Panc1 (cell line): ENCODE measurements at places on chromosomes 7 and 10. TPM values are rescaled to one million over a fixed set of nuclear protein-coding genes. Genes with fewer than 3 reads are reported as not detected.

GRCh38 chr10:119371704-119372663 lies 164.6 kb downstream of the GRK5 start:
- peaks cover 5% of the 10 kb centered on the region; the same call in 1 of the 2 replicates for H3K4me1 ChIP-seq
- no peak overlapping the region for H3K4me3 ChIP-seq
- no peaks in the 10 kb centered on the region for H3K36me3 ChIP-seq
- DNase-seq: no peak

- no peak overlapping the region for H3K27ac ChIP-seq
- H3K27me3 ChIP-seq: no peaks in the 10 kb centered on the region
- no peaks in the 10 kb centered on the region for H3K36me3 ChIP-seq
- no peak for DNase-seq
- no peaks in the 10 kb centered on the region for H3K4me1 ChIP-seq
Observed at GRCh38 chr7:122383934-122384333, 79.4 kb upstream of the FEZF1 start.

DNA sequence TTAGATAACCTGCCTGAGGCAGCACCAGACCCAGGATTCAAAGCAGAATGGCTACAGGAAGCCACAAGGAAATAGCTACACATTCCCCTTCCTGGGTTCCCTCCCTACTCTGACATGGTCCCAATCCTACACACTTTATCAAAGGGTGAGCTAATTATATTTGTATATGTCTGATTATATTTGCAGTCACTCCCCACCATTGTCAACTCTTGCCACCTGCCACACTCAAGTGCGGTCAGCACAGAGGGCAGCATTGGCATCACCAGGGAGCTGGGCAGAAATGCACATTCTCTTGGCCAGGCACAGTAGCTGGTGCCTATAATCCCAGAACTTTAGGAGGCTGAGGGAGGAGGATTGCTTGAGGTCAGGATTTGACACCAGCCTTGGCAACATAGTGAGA lies 114.1 kb upstream of the PDLIM1 start:
- H3K27me3 ChIP-seq: no peaks in the 10 kb centered on the region
- H3K4me3 ChIP-seq: no peak overlapping the region
- no peaks in the 10 kb centered on the region for H3K4me1 ChIP-seq
- H3K36me3 ChIP-seq: no peaks in the 10 kb centered on the region
- no peak for DNase-seq
- H3K27ac ChIP-seq: no peak overlapping the region

DNA sequence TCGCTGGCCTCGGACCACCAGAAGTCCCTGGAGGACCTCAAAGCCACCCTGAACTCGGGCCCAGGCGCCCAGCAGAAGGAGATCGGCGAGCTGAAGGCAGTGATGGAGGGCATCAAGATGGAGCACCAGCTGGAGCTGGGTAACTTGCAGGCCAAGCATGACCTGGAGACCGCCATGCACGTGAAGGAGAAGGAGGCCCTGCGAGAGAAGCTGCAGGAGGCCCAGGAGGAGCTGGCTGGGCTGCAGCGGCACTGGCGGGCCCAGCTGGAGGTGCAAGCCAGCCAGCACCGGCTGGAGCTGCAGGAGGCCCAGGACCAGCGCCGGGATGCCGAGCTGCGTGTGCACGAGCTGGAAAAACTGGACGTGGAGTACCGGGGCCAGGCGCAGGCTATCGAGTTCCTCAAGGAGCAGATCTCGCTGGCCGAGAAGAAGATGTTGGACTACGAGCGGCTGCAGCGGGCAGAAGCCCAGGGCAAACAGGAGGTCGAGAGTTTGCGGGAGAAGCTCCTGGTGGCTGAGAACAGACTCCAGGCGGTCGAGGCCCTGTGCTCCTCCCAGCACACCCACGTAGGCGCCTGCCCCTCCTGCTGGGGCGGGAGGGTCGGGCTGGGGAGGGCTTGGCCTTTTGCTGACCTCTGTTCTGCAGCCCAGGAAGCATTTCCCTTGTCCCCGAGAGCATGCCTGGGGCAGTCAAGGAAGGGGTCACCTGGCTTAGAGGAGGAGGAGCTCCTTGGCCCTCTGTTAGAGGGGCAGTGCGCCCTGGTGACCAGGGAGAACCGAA lies 77.3 kb upstream of the GTF2IRD1 start:
- H3K36me3 ChIP-seq: no peaks in the 10 kb centered on the region
- H3K27ac ChIP-seq: no peak overlapping the region
- no peak for DNase-seq
- no peaks in the 10 kb centered on the region for H3K27me3 ChIP-seq

GRCh38 chr10:52115823-52116222 lies 198.3 kb upstream of the DKK1 start:
- DNase-seq: no peak
- no peak overlapping the region for H3K4me3 ChIP-seq
- no peaks in the 10 kb centered on the region for H3K4me1 ChIP-seq
- H3K27ac ChIP-seq: no peak overlapping the region

DNA sequence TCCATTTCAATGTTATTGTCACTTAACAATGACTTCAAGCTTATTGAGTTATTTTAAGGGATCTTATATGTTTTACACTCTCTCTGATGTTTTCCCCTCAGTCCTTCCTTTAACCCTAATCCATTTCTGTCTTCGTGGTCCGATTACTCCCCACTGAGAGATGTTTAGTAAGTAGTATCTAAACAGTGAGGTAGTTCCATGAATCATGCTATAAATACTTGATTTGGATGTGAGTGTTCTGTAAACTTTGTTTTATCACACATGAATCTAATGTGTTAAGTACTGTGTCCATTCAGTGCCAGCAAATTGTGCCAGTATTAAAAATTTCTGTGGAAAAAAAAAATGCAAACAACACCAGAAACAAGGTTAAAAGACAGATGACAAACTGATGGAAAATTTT lies 18.6 kb downstream of the RPP30 start:
- H3K27ac ChIP-seq: no peak overlapping the region
- no peaks in the 10 kb centered on the region for H3K27me3 ChIP-seq
- H3K4me1 ChIP-seq: no peaks in the 10 kb centered on the region
- no peak overlapping the region for H3K4me3 ChIP-seq

GRCh38 chr7:47423196-47423595 lies 158.7 kb downstream of the TNS3 start:
- H3K4me1 ChIP-seq: peaks cover 15% of the 10 kb centered on the region
- H3K27ac ChIP-seq: no peak overlapping the region
- no peak overlapping the region for H3K4me3 ChIP-seq
- DNase-seq: no peak

DNA sequence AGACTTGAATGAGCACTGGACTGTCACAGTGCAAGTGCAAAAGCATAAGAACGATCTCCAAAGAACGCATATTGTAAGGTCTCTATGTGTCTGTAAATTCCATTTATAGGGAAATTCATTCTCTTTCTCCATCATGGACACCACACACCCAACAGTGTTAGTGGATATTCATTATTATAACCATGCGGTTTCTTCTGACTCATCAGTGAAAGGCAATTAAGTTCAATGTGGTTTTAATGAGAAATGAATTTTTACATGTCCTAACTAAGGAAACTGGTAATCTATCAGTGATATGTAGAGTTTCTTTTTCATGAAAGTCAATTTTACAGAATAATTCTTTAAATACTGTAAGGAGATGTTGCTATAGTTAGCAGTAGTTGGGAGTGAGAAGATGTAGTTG lies 25.9 kb downstream of the GIMAP8 start:
- no peak overlapping the region for H3K4me3 ChIP-seq
- no peaks in the 10 kb centered on the region for H3K4me1 ChIP-seq
- no peak for DNase-seq
- peaks cover 8% of the 10 kb centered on the region for H3K27me3 ChIP-seq
- no peaks in the 10 kb centered on the region for H3K36me3 ChIP-seq
- H3K27ac ChIP-seq: no peak overlapping the region

DNA sequence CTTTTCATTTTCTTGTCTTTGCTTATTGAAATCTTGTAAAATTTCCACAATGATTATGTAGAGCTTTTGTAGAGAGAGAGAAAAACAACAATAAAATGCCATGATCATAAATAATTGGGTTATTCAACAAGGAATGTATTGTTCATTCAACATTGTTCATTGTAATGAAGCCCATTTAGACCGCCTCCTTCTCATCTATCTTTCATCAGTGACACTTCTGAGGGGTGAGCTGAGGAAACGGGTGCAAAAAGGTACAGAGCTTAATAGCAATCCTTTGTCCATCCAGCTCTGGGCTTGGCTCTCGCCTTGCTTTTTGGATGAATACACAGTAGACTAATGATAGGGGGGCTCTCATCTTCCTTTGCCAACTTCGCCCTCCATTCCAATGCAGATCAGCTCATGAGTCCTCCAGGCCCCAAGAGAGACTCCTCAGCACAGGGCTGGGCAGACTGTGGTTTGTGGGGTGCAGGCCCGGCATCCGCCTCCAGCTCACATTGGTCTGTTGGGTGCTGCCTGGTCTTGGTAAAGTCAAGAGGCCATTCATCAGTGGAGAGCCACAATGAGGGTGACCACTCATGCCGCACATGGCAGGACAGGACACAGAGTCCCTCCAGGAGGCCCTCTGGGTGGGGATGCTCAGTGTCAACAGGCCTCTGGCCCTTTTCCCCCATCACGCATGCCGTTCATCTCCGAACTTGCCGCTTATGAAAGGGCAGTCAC lies 17.9 kb upstream of the PPA1 start:
- H3K27ac ChIP-seq: no peak overlapping the region
- no peak overlapping the region for H3K4me3 ChIP-seq

DNA sequence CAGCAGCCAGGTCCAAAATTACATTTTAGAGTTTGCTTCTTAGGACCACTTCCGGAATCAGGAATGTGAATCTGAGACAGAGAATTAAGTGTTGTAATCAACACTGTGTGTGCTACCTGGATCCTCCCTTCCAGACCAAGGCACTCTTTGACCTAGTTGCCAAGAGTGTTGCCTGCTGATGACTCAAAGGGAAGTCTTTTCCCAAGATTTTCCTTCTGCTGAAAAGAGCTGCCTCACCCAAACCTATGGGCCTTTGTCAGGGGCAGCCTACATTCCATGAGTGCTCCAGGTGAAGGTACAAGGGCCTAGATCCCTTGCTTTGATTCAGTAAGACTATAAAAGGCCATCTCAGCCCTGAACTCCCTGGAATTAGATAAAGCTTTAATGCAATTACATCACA lies 712.5 kb upstream of the ANKRD30A start:
- H3K27ac ChIP-seq: no peak overlapping the region
- no peak for DNase-seq
- H3K36me3 ChIP-seq: no peaks in the 10 kb centered on the region

- no peak for DNase-seq
- H3K4me1 ChIP-seq: peaks cover 23% of the 10 kb centered on the region
- no peaks in the 10 kb centered on the region; the same call in 1 of the 2 replicates for H3K36me3 ChIP-seq
- no peak overlapping the region for H3K4me3 ChIP-seq
- H3K27me3 ChIP-seq: no peaks in the 10 kb centered on the region
- H3K27ac ChIP-seq: no peak overlapping the region
Observed at GRCh38 chr7:98387131-98387530, 13.8 kb downstream of the BAIAP2L1 start.

- no peak overlapping the region for H3K27ac ChIP-seq
- DNase-seq: no peak
- no peaks in the 10 kb centered on the region for H3K4me1 ChIP-seq
- no peaks in the 10 kb centered on the region for H3K36me3 ChIP-seq
Observed at GRCh38 chr7:4549681-4550080, 132.4 kb upstream of the FOXK1 start.

DNA sequence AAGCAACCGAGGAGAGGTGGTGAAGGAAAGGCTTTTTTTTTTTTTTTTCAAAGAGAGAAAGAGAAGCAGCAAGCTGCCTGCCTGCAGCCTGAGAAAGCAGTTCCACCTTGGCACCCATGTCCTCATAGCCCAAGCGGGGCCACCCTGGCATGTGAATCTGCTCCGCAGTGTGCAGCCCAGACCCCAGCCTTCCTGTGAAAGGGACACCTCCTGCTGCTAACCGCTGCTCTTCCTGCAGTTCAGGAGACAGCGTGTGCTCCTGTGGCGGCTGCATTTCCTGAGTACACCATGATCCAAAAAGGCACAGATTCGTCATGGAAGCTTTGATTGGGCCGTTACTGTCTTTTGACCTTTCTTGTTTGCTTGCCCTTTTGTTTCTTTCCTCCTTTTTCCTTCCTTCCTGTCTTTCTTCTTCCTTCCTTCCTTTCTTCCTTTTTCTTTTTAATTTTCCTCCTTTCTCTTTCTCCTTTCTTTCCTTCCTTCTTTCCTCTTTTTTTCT lies 38.1 kb downstream of the IKZF1 start:
- H3K4me3 ChIP-seq: no peak overlapping the region
- no peak overlapping the region for H3K27ac ChIP-seq

GRCh38 chr10:70885481-70885880 lies 2.9 kb downstream of the PCBD1 start:
- no peak overlapping the region for H3K4me3 ChIP-seq
- DNase-seq: no peak
- H3K36me3 ChIP-seq: peaks cover 2% of the 10 kb centered on the region; the same call in 1 of the 2 replicates
- H3K27me3 ChIP-seq: no peaks in the 10 kb centered on the region
- peaks cover 13% of the 10 kb centered on the region for H3K4me1 ChIP-seq
- H3K27ac ChIP-seq: no peak overlapping the region

DNA sequence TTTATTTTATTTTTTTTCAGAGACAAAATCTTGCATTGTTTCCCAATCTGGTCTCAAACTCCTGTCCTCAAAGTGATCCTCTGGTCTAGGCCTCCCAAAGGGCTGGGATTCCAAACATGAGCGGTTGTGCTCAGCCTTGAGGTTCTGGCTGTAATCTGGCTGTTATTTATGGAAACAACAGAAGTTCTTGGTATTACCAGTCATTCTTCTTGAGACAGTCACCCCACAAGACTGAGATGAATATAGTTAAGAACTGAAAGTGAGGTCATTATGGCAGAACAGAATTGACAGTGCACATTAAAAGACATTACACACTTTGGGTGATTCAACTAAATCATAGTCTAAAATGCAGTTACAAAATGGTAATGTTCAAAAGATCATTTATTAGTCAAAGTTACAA lies 719.5 kb downstream of the ZWINT start:
- H3K4me1 ChIP-seq: no peaks in the 10 kb centered on the region
- no peak overlapping the region for H3K4me3 ChIP-seq
- no peaks in the 10 kb centered on the region for H3K27me3 ChIP-seq
- no peak overlapping the region for H3K27ac ChIP-seq
- DNase-seq: no peak
- no peaks in the 10 kb centered on the region for H3K36me3 ChIP-seq

DNA sequence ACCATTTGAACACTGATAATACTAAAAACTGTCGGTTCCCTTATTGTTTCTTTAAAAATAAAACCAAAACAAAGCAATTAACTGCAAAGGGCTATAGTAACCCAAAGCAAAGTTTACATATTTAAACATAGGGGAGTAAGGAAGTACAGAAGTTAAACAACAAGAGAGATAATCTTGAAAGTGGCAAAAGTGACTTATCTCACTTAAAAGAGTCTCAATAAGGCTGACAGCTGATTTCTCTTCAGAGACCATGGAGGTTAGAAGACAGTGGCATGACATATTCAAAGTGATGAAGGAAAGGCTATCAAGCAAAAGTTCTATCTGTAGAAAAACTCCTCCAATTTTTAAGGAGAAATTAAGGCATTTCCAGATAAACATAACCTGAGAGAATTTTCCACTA lies 233.5 kb upstream of the HDAC9 start:
- H3K27me3 ChIP-seq: no peaks in the 10 kb centered on the region
- no peaks in the 10 kb centered on the region for H3K36me3 ChIP-seq
- no peak overlapping the region for H3K4me3 ChIP-seq
- H3K27ac ChIP-seq: no peak overlapping the region
- no peak for DNase-seq
- H3K4me1 ChIP-seq: no peaks in the 10 kb centered on the region

GRCh38 chr10:6578251-6578771 lies 1.8 kb downstream of the PRKCQ start:
- H3K4me1 ChIP-seq: no peaks in the 10 kb centered on the region
- H3K27ac ChIP-seq: no peak overlapping the region
- H3K36me3 ChIP-seq: no peaks in the 10 kb centered on the region
- peaks cover 10% of the 10 kb centered on the region for H3K27me3 ChIP-seq

The TMEM229A gene
- total RNA-seq: not detected

The NRCAM gene
- 0.21 TPM for total RNA-seq

The VAX1 gene
- 4.6 TPM for total RNA-seq

The CXCL12 gene
- 0.82 TPM for total RNA-seq

The TDRD1 gene
- not detected for total RNA-seq

The OPN1SW gene
- total RNA-seq: not detected

The GDF2 gene
- not detected for total RNA-seq

The TSPAN12 gene
- total RNA-seq: 1.4 TPM
